Central memory CD4-positive, alpha-beta T cell (primary cell): ENCODE measurements at places on chromosomes 13 and 19.

DNA sequence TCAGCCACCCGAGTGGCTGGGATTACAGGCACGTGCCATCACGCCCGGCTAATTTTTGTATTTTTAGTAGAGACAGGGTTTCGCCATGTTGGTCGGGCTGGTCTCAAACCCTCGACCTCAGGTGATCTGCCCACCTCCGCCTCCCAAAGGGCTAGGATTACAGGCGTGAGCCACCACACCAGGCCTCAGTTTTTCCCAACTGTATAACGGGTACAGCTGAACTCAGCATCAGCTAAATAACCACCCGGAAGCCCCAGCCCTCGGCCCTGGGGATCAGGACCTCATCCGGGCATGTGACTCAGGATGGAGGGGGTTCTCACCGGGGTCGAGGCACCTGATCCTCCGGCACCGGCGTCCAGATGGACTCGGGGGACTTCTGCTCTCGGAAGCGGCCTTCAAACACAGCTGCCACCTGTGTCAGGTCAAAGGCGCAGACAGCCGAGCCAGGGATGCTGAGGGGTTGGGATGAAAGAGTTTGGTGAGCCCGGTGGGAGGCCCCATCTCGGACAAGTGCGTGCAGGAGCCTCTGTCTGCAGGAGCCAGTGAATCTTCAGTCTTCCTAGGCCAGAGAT, 8.9 kb downstream of the SEMA6B start:
- DNase-seq: no peak

DNA sequence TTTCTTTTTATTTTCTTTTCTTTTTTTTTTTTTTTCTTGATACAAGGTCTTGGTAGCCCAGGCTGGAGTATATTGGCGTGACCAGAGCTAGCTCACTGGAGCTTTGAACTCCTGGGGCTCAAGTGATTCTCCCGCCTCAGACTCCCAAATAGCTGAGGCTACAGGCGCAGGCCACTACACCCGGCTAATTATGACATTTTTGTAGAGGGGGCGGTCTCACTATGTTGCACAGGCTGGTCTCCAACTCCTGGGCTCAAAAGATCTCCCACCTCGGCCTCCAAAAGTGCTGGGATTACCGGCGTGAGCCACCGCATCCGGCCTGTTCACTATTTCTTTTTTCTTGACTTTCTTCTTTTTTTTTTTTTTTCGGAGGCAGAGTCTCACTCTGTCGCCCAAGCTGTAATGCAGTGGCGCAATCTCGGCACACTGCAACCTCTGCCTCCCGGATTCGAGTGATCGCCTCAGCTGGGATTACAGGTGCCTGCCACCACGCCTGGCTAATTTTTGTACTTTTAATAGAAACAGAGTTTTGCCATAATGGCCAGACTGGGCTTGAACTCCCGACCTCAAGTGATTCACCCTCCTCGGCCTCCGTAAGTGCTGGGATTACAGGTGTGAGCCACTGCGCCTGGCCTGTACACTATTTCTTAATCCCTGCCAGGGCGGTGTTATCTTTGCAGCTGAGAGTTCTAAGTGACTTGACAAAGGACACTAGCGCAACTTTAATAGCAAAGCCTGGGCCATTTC, 37.1 kb upstream of the LSM14A start:
- no peak for DNase-seq

GRCh38 chr13:43006893-43007631, 15.0 kb upstream of the EPSTI1 start:
- no peak for DNase-seq

GRCh38 chr13:78499802-78500201, 103.5 kb downstream of the POU4F1 start:
- DNase-seq: no peak

- DNase-seq: no peak
Measured at GRCh38 chr13:31168166-31168565, 6.5 kb upstream of the HSPH1 start.

DNA sequence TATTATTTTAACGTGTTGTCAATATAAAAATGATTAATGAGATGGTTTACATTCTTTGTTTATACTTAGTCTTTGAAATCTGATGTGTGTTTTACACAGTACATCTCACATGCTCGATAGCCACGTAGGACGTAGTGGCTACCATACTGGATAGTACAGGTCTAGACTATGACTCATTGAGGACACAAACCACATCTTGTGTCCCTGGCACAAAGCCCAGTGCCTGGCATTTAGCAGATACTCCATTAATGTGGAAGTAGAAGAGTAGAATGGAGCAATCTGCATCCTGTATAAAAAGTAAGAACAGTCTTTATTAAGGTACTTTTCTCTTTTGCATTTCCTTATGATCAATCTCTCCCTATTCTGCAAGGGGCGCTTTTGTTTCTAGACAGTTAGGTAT, 49.0 kb upstream of the FRY start:
- DNase-seq: no peak

DNA sequence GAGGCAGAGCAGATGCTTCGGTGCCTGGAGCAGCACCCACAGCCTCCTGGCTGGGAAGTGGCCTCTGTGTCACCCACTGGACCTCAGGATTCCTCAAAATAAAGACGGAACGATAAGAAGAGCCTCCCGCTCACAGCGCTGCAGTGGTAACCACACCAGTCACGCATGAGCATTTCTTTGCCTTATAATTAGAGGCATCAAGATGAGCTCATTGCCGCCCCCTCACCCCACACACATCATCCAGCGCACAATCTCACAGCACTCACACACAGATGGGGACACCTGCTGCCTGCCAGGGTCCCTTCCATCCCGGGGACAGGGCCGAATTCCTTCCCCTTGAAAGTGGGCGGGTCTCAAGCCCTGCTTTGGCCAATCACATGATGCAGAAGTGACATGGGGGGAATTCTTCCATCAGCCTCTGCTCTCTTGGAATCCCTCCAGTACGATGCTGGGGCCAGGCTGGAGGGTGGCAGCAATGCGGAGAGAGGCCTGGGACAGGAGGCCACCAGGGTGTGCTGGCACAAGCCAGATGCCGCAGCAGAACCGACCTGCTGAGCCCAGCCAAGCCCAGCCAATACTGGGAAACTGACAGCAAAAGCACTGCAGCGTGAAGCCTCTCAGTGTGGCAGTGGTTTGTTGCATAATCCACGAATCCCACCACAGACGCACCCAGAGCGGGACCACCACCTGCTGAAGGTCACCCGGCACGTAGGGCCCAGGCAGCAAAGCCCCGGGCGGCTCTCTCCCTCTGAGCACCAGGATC, 16.0 kb downstream of the PIP5K1C start:
- no peak for DNase-seq

GRCh38 chr13:111337206-111337605, 16.8 kb downstream of the TEX29 start:
- DNase-seq: no peak

DNA sequence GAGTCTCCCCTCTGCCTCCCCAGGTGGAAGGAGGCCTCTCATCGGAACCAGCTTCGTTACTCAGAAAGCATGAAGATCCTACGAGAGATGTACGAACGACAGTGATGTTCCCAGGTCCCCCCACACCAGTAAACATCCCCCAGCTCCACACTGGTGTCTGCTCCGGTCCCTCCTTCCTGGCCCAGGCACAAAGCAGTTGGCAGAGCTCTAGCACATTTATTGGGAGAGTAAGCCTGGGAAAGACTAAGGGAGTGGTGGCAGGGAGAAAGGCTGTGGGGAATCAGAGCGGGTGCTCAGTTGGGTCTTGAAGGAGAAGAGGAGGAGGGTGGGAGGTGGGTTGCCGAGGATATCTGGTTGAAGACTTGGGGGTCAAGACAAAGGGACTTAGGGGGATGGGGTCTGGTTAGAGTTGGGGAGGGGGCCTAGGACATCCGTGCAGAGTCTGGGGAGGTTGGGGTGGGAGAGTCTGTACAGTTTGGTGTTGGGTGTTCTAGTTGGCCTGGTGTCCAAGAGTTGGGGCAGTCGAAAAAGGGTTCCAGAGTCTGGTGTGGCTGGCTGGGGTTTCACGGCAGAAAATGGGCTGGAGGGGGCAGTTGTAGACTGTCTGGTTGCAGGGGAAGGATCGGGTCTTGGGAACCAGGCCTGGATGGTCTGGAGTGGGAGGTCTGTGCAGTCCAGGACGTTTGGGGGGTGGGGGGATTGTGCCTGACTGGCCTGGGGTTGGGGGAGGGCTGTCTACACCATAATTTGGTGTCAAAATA, 2.3 kb downstream of the HSPB6 start:
- no peak for DNase-seq

GRCh38 chr19:1522838-1523237, 1.0 kb upstream of the PLK5 start:
- DNase-seq: no peak

- no peak for DNase-seq
Measured at GRCh38 chr13:39159846-39160370, 121.7 kb downstream of the NHLRC3 start.

- no peak for DNase-seq
Measured at GRCh38 chr13:99260216-99260615, 2.0 kb upstream of the GPR18 start.

DNA sequence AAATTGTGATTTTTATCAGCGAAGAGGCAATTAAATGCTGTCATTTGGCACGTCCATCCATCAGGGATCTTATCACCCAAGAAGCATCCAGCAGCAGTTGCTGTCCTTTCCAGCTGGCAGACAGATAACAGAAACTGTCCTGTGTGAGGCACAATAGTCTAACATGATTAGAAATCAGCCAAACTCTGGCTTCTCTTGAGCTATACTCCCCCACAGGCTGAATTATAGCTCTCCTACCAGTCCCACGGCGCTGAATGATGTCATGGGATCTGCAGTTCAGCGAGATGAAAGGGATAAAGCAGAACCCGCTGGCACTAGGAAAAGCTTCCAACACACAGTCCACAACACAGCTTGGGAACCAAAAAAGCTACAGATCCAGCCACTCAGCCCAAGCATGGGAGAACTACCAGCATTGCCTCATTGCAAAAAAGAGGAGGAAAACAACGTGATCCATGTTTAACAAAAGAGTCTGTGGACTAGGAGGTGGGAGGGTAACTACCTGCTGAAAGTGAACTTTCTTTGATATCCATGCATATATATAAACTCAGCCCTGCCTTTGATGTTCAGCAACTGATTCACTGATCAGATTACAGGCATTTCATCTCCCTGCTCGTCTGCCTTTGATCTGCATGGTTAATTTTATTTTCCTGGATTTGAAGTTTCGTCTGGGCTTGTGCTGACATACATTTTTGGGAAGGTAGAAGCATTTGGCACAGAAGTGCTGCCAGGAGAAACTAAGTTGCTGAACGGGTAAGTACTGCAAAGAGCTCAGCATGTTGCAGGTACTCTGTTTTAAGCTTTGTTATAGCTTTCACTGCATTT, at the start of gene TNFRSF19:
Gene TNFRSF19 (plus strand): TSS at position 314 of the 822 bp plus-strand sequence. CDS start 19,772 bp downstream, outside the sequence.
- no peak for DNase-seq

DNA sequence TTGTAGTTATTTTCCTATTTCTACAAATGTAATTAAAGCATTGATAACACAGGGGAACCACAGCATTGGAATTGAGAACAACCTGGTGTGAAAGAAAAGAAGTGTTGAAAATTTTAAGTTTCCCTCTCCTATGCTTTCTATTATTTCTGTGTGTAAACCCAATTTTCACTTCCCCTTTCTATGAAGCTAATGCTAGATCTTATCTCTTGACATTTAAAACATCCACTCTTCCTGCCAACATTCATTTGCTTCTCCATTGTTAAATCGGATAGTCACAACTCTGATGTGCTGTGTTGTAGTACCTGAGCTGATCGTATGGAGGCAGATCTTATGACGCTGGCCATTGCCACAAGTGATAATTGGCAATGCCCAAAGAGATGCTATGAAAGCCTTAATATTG, 203.0 kb downstream of the ITGBL1 start:
- DNase-seq: no peak

DNA sequence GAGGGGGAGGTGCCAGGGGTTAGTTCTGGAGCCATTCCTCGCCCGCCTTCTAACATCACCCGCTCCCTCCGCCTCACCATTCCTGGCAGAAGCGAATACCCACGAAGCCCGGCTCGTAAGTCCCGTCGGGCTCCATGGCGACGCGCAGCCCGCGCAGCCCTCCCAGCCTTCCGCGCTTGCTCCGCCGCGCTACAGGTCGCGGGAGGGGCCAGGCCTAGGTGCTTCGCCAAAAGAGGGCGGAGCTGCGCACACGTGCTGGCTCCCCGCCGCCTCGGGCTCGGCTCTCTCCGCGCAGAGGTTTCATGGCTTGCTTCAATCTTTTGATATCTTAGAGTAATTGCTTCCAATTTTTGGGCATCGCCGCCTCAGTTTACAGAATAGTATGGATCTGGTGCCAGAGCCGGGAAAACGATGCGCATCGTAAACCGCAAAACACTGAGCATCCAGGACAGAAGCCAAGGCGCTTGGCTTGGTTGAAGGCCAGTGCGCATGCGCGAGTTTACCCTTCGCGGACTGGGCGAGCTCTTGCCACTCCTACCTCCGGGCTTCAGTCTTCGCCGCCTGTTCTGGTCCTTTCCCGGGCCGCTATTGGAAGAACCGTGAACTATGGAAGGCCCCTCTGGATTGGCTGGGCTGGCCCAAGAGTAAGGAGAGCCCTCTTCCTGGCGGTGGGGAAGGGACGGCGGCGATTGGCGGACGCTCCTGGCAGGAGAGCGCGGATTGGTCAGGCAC, at the start of gene POLR2I:
Gene POLR2I (minus strand): TSS at position 155 of the 732 bp plus-strand sequence. CDS start 19 bp downstream, at position 136.
- peak; percentile 100 for DNase-seq

GRCh38 chr19:7869453-7869909, 4.7 kb downstream of the PRR36 start:
- DNase-seq: peak; percentile 86

DNA sequence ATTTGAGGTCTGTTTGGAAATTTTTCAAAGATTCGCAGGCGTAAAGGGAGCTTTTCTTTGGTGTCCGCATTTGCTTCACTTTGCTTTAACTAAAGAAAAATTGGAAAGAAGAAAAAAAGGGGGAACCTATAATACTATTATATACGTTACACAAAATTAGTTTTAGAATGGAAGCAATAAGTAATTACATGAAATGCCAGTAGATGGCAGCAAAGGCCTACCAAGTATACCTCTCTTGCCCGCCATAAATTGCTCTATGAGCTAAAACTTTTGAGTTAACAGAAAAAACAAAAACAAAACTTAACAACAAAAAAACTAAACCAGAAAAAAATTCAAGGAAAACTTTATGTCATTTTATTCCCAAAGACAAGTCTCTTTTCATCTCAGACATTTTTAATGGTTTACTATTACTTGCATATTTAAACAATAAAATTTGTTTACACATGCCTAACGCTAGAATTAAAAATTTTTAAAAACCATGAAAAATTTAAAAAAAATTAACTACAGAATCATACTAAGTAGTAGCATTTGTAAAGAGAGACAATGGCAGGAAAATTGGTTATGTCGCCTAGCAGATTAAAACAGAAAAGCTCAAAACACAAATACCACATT, 271.4 kb downstream of the NALCN start:
- DNase-seq: peak; percentile 32

DNA sequence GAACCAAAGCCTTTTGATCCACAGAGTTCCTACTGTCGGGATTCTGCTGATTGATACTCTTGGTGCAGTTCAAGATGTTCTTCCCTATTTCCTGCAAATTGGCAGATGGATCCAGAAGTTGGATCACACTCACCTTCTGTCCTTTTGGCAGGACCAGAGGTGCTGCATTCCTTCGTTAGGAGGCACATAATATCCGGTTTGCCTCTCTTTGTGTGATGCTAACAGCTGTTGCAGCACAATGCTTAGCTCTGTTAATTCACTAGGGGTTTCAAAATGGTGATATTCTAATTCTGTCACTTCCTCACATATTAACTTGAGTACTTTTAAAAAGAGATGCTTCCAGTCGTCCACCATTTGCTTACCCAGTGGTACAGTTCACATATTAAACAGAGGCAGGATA, 15.2 kb upstream of the CHST8 start:
- no peak for DNase-seq
